Cortex of kidney (tissue), 1 donor: ENCODE measurements at places on chromosomes 16 and 17.

GRCh38 chr17:22278302-22279275 lies 586.3 kb downstream of the KCNJ18 start:
- no peak for DNase-seq

- DNase-seq = no peak
These were observed 25.1 kb downstream of the TNRC6A start for GRCh38 chr16:24754543-24754942.

- DNase-seq = no peak
These were observed 1.4 kb upstream of the KRT222 start for GRCh38 chr17:40666331-40666730.

DNA sequence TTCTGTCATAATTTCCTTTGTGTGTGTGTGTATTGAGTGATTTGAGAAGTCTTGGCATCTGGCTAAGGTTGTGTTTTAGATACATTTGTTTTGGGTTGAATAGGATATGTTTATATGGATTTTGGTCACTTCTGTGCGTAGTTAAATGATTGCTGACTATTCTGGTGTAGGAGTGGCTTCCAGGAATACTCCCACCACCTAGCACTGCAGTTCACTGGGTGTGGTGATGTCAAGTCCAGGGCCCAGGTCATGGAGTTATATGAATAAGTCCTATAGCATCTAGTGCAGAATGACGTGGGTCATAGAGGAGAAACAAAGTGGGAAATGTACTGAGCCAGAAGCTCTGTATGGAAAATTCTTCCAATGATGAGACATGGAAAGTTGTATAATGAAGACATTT lies 465.4 kb upstream of the CCL2 start:
- no peak for DNase-seq

DNA sequence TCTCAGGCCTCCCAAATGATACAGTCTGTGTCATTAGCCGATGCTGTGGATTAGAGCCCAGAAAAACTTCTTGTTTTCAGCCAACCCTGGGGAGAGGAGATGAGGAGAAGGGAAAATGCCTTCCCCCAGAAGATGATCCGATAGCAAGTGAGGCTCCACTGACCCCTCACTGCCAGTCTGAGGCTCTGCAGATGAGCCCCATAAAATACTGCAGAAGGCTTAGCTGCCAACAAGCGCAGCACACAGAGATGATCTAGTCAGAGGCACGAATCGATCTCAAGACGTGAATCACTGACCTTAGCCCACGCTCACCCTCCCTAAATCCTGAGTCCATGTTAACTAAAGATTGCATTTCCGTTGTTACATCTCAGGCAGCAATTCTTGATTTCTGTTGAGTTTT lies 31.5 kb downstream of the SALL1 start:
- DNase-seq = no peak

DNA sequence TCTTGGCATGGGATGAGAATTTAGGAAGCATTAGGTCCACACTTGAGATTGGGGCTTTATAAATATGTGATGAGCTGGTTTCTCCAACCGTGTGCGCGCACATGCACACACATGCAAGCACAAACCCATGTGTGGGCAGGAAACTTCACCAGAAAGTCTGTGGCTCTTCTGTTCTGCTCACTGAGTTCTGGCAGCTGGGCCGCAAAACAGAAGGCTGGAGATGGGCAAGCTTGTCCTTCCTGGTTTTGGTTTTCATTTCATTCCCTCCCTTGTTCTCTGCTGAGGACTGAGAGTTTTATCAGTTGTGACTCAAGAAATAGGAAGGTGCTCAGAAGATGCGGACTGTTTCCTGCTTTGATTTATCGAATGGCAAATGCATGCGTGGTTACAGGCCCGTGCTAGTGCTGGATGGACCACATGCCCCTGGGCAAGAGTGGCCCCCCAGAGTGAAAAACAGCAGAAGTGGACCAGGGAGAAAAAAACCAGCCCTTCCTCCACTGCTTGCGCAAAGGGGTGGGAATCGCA lies 14.1 kb downstream of the MAP3K14 start:
- DNase-seq = no peak

DNA sequence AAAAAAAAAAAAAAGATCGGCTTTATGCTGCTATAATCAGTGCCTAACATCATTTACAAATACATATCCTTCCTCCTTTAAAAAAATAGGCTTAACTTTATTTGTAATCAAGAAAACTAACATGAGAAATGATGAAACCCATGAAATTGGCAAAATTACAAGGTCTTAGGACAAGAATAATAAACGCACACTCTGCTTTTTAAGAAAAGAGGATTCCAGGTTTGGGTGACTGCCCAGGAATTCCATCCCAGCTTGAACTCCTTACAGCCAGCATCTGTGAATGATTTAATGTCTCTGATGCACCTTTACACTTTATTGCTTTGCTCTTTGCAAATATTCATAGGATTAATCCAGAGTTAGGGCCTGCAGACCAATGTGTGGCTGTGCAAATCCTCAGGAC lies 196.0 kb downstream of the CBLN1 start:
- no peak for DNase-seq

- no peak for DNase-seq
These were observed 71.0 kb upstream of the EFCAB3 start for GRCh38 chr17:62309396-62309795.

DNA sequence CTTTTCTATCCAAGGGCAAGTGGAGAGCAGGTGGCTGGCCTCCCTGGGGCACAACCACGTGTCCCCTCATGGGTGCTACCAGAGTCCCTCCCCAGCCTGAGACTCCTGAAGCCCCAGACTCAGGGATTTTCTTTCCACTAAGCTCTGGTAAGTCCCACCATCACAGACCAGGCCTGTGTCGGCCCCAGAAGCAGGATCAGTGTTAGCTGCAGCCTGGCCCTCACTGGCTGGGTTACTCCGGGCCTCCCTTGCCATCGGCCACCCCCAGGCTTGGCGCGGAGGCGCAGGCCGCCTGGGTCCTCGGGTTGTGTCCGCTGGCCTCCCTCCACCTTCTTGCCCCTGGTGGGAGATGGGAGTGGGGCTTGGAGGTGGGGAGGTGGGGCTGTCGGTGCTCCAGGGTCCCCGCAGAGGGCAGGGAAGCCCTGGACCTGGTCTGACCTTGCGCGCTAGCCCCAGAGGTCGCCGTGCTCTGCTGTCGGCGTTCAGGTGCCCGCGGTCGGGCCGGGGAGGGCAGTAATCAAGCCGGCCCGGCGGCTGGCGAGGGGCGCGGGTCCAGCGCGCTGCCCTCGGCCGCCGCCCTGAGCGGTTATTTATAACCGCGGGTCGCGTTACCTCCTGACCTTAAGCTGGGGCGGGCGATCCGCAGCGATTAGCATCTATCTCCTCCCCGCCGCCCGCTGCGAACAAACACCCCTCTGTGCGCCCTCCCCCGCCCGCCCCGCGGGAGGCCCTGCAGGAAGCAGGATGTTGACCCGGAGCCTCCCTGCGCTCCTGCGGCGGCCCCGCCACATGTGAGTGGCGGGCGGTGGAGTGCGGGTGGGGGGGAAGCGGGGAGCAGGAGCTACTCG lies 78.1 kb upstream of the TOB1 start:
- no peak for DNase-seq

DNA sequence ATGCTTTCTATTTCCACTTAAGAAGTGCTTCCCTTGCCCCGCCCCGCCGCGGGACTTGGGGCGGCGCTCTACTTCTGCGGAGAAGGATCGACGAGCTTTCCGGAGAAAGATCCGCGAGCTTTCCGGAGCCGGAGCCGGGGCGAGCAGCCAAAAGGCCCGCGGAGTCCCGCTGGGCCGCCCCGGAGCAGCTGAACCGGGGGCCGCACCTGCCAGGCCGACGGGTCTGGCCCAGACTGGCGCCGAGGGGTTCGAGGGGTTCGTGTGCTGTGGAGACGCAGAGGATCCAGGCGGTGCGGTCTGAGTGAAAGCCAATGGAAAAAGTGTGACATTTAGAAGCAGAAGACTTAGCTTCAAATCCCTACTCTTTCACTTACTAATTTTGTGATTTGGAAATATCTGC lies 50.8 kb downstream of the TBC1D26 start:
- DNase-seq = no peak

- DNase-seq = no peak
These were observed 146.3 kb downstream of the CMIP start for GRCh38 chr16:81590714-81591544.

- DNase-seq = no peak
These were observed 234.5 kb downstream of the SEC14L1 start for GRCh38 chr17:77375108-77375916.

- no peak for DNase-seq
These were observed 35.2 kb upstream of the PLLP start for GRCh38 chr16:57319646-57320045.

DNA sequence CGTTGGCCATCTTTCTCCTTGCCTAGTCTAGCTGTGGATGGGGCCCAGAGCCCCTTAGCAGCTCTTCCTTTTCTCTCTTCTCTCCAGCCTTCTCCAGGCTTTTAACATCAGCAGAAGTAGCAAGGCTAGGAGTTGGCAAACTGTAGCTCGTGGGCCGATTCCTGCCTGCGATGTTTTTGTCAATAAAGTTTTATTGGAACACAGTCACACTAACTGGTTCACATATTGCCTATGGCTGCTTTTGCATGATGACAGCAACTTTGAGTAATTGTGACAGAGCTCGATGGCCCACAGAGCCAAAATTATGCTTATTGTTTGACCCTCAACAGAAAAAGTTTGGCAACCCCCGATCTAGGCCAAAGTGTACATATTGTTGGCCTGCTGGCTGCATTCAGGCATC lies 199.9 kb downstream of the RBFOX1 start:
- no peak for DNase-seq

DNA sequence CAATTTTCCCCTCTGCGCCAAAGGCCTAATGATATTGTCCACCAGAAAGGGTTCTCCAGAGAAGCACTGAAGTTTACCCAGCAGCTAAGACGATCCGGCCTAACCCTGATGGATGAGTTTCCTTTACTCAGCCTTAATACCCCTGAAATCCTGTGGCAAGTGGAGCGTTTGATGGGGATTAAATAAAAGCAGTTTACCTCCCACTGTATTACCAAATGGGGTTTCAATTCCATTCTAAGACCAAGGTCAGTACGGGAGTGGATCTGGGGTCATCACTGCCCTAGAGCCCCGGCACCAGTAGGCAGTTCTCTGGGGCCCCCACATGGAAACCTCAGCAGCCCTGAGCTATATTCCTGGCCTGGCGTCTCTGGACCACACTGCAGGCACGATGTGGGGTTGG lies 97.1 kb upstream of the NOL11 start:
- DNase-seq = no peak

DNA sequence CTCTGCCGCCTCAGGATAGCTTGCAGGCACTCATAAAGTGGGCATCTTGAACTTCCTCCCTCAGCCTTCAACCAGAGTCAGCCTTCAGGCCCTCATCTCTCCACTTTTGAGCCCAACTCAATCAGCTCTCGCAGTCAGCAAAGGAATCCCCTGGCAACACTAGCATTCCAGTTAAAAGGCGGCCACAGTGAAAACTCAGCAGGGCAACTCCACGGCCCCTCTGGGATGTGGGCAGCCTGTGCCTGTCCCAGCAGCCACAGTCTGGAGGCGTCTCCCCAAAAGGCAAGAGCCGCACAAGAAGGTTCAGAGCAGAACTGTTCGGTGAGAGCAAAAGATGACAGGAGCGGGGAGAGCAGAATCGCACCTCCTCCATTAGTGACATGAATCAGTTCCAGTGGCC lies 9.0 kb downstream of the TMEM11 start:
- DNase-seq = no peak

- no peak for DNase-seq
These were observed 2.1 kb upstream of the UBB start for GRCh38 chr17:16378636-16379282.

- DNase-seq = no peak
These were observed 4.0 kb downstream of the DOC2A start for GRCh38 chr16:30006659-30007377.

- no peak for DNase-seq
These were observed 53.9 kb downstream of the GNAO1 start for GRCh38 chr16:56245197-56245596.

DNA sequence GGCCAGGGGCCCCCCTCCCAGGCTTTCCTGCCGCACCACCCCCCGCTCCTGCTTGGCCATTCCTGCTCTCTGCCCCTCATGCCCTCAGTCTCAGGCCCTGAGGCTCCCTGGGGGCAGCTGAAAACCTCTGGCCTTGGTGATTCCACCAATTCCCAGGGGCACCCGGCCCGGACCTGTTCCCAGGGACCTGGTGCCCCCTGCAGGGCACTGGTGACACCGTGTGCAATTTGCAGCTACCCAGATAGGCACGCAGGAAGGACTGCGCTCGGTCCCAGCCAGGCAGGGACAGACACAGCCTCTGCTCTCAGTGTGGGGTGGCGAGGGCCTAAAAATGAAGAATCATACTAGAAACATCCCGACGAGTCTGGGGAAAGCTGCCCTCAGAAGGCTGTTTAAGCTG lies 13.4 kb downstream of the WFDC1 start:
- no peak for DNase-seq

GRCh38 chr16:67922221-67922620 lies 9.4 kb downstream of the CTRL start:
- DNase-seq = no peak

DNA sequence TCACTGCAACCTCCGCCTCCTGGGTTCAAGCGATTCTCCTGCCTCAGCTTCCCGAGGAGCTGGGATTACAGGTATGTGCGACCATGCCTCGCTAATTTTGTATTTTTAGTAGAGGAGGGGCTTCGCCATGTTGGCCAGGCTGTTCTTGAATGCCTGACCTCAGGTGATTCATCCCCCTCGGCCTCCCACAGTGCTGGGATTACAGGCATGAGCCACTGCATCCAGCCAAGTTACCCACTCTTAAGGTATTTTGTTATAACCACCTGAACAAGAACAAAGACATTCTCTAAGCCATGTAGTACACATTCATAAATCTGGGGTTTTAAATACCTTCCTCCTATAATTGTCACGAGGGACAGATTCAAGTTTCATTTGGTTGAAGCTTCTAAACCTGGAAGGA lies 12.3 kb upstream of the TMEM170A start:
- DNase-seq = no peak

GRCh38 chr17:5097101-5097834 lies 14.4 kb downstream of the ZNF232 start:
- no peak for DNase-seq

DNA sequence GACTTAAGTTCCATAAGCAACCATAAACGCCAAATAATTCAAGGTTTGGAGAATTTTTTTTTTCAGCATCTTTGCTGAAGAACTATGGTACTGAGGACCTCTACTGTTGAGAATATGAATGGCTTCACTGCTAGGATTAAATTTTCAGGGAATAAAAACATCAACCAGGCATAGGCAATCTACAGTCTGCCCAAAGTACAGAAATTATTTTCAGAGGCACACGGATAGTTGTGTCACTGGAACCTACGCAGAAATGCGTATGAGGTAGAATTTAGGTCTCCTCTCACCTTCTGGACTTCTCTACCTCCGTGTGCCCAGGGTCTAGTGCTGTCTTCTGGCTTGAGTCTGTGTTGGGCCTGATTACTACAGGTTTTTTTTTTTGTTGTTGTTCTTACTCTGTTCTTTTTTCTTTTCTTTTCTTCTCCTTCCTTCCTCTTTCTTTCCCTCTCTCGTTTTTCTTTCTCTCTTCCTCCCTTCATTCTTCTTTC lies 39.7 kb downstream of the NACA2 start:
- DNase-seq = no peak

GRCh38 chr16:3084969-3085670 lies 14.0 kb downstream of the ZSCAN10 start:
- DNase-seq = no peak

- no peak for DNase-seq
These were observed 118.5 kb upstream of the ZFHX3 start for GRCh38 chr16:73166441-73166851.
